ENCODE measurements at places on chromosomes 4 and X.

DNA sequence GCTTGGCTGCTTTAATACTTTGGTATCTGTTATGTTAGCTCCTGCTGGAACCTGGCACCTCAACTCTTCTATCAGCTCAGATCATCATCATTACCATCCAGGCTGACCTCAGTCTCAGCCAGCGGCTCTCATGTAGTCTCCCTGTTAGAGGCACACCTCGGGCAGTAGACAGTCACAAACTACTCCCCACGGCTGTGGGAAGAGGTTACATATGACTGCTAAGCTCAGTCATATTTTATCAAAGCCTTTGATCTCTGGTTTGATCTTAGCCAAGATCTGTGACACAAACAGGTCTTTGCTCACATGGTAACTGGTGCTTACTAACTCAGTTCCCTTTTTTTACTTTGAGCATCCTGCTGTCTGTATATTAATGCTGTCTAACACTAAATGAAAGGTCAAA, 384.9 kb downstream of the CENPC start:
- no peak for DNase-seq

DNA sequence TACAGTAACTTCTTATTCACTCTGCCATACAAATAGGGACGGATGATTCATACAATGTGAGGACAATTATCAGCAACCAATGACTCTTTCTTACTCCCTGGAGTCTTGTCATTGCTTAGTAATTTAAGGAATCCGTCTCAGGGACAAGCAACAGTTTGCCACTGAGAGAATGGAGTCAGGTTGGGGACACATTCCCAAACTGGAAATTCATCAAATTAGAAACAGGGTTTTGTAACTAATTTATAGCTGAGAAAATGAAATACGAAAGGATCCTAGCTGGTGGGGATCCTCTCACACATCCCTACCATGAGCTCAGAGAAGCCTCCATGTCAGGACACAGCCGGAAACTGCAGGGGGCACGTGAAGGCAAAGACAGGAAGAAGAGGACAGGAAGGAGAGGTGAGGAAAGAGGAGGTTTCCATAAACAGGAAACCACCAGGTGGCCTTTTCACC, 50.4 kb upstream of the KDR start:
- DNase-seq = peak; percentile 53

- DNase-seq = no peak
Measured at GRCh38 chrX:67961516-67961915, 417.7 kb downstream of the AR start.

DNA sequence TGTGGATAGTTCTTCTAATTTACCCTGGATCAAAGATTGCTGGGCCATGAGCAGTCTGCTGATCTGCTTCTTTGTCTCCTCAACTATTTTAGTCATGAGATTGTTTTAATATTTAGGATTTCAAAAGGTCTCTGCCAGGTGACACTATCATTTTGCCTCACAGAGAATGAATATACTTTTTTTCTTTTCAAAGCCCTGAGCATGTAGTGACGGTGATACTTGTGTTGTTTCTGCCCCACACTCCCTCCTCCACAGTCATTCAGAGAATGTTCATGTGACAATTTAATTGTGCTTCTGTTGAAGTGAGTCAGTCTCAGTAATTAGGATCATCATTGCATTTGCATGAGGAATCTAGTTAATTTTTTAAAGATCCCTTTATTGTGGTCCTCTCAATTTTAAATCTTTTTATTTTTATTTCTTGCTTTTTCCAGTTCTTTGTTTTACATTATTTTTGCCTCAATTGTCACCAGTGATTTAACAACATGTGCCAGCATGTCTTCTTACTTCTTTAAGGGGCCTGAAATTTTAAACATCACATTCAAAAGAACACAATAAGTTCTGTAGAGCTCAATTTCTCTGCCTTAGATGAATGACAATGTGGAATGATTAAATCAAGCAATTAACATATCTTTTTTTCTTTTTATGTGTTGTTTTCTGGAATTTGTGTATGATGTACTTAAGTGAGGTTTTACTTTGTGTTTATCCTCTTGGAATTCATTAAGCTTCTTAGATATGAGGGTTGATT, 12.3 kb downstream of the MMRN1 start:
- DNase-seq = no peak

DNA sequence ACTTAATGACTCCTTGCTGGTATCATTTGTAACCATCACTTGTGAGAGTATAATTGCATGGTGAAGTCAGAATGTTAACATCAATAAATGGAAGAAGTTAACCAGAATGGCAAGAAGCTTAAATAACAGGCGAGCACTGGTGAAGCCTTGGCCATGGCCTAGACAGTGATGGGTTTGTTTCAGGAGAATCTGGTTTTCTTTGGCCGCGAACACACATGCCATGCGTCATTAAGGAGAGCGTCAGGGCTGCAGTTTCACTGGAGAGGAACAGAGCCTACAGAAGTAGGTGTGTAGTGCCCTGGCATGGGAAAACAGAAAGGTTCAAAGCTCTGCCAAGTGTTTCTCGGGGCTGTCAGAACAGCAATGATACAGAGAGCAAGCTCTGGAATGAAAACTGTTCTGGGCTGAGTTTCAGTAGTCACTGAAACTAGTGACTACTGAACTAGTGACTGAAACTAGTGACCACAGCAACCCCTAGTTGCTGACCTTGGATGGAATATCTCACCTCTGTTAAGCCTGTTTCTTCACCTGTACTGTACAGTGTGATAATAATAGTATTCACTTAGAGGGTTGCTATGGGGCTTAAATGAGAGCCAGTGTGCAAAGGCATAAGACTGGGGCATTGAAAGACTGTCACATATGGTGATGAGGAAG, 93.8 kb downstream of the C4orf51 start:
- DNase-seq = no peak

GRCh38 chr4:48345542-48345941, 4.2 kb downstream of the SLAIN2 start:
- DNase-seq = no peak
